SK-N-DZ (cell line): ENCODE measurements at places on chromosomes 11 and 22.

- DNase-seq = no peak
Measured at GRCh38 chr22:35735542-35735941, 17.9 kb downstream of the APOL5 start.

GRCh38 chr11:80227915-80228314 lies 787.1 kb upstream of the TENM4 start:
- DNase-seq = no peak

DNA sequence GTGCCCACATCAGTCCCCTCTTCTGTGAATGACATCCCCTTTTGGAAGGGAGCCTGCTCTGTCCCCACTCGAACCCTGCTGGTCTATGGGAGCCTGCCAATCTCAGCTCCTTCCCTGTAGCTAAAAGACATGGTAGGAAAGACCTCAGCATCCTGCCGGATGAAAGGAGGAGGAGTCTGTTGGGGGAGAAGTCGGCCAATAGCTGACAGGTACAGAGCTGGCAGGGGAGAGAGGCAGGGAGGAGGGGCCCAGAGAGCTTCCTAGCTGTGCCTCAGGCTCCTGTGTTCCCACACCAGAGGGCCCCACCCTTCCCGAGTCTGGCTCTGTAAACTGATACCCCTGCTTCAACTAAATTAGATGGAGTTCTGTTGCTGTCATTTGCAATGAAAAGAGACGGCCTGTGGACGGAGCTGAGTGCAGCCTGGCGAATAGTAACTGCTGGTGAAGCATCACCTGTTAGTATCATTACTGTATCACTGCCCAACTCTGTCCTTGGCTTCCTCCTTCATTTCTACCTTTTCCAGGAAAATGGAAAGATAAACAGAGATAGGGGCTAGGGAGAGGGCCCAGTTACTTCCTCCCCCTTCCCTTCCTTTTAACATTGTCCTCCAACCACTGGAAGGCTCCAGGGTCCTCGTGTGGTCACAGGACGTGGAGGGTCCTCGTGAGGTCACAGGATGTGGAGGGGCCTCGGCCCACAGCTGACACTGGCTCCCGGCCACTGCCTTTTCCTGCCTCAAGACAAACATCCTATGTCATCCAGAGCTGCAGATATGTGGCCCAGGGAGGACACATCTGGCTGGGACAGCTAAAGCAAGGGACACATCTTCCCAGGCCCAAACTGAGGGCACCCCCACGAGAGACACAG lies 15.1 kb downstream of the FXYD6 start:
- peak; percentile 91 for DNase-seq

GRCh38 chr11:40099426-40100161 lies 1359.9 kb downstream of the LRRC4C start:
- DNase-seq = no peak

GRCh38 chr11:45560155-45560912 lies 105.1 kb downstream of the CHST1 start:
- no peak for DNase-seq

DNA sequence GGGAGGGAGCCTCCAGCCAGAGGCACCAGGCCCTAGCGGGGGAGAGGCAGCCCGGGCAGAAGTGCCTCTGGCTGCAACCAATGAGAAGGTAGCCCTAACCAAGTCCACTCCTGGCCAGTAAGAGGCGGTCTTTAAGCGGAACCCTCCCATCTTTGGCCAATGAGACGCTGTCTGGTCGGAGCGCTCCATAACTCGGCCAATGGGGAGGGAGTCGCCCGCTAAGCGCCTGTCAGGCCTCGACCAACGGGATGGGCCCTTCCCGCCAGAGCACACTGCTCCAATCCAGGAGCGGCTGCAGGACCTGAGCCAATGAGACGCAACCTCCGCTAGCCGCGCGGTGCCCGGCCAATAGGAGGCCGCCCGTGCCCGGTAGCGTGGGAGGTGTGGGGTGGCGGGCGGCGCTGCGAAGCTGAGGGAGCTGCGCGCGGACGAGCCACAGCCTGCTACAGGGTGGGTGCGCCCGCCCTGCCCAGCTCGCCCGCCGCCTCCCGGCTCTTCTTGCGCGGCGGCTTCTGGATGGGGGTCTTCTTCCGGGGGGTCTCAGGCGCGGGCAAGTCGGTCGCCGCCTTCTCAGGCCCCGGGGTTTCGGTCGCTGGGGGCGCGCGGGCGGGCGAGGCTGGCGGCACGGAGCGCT lies 12.6 kb downstream of the SCARF2 start:
- DNase-seq = no peak

DNA sequence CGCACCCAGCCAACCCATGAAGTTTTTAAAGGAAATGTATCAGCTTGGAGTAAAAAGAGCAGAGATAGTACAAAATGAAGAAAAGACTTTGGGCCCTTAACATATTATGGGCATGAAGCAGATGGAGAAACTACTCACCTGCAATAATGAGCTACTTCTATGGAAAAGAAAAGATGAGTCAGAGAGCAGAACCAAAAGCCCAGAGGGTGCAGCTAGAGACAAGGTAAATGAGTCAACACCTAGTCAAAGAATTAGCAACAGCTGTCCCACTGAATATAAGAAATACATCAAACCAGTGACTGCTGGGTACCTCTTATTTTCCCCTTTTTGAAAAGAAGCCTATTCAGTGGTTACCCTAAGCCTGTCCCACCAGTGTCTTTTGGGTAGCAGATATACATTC lies 61.8 kb downstream of the RPL27A start:
- no peak for DNase-seq

DNA sequence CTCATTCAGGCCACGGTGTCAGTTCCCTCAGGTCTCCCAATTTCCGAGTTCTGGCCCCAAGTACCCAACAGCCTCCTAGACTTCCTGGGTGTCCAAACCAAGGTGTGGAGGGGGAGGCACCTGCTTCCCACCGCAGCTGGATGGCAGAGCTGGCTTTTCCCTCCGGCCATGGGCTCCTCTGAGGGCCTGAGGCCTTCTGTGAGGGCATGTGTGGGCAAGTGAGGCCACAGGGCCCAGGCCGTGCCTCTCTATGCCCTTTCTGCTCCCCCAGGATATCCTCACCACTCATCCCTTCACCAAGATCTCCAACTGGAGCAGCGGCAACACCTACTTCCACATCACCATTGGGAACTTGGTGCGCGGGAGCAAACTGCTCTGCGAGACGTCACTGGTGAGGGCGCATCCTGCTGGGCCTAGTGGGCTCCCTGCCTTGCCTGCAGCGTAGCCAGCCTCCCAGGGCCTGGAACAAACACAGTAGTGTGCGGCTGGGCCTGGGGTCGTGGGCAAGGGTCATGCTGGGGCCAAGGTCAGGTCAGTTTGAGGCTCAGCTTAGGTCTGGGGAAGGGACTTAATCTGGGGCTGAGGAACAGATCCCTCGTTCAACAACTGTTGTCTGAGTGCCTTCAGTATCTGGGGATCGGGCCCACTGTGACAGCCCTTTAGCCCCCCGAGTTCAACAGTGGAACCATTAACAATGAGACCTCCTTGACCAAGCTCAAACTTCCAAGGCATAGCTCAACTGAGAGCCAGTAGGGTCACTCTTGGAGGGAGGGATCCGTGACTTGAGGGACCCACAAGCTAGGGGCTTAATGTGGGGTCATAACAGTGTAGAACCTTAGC lies 85.8 kb downstream of the MYO7A start:
- no peak for DNase-seq

GRCh38 chr11:66111158-66111557 lies 41.1 kb downstream of the PACS1 start:
- no peak for DNase-seq

DNA sequence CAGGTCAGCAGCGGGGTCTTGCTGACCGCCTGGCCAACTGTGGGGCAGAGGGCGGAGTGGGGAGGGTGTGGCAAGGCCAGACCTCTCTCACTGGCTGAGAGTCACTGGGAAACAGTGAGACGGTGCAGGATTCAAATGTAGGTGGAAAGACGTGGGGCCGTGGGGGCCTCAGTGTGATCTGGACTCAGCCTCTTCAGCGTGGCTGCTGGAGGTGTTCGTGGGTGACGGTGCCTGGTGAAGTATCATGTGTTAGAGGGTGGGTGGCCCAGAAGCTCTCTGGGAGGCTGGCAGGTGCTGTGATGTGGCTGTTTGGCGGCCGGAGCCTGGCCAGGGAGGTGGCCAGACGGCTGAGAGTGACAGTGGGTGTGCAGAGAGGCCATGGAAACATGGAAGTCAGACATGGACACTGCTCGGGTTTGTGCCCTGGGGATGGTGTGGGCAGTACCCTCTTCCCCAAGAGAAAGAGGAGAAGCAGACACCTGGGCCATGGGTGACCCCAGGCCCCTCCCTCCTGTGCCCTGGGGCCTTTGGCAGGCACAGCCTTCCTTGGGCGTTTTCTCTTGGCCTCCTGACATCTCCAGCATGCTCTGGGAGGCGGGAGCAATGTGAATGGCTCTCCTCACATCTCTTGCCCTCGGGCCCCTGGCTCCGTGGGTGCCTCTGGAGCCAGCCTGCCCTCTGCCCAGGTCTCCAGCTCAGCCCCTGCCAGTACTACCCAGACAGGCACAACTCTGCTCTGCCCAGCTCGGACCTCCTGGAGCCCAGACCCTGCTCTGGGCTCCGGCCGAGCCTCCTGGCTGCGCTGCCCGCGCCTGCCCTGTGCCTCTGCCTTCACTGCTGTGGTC lies 10.1 kb upstream of the ACR start:
- no peak for DNase-seq

DNA sequence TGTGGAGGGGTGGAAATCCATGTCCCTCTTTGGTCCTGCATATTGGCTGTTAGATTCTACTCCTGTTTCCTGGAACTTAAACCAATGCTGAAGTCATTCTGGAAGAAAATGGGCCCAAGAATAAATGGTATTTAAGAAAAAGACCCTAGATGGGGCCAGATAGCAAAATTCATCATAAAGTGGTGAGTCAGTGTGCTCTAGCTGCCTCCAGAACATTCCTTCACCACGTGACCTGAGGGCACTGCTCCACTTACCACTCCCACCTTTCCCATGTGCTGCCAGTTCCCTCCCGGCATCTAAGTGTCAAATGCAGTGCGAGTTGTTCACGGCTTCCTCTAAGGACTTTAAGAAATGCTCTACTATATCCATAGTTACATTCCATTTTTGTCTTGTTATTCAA lies 30.9 kb upstream of the NAP1L4 start:
- DNase-seq = no peak

DNA sequence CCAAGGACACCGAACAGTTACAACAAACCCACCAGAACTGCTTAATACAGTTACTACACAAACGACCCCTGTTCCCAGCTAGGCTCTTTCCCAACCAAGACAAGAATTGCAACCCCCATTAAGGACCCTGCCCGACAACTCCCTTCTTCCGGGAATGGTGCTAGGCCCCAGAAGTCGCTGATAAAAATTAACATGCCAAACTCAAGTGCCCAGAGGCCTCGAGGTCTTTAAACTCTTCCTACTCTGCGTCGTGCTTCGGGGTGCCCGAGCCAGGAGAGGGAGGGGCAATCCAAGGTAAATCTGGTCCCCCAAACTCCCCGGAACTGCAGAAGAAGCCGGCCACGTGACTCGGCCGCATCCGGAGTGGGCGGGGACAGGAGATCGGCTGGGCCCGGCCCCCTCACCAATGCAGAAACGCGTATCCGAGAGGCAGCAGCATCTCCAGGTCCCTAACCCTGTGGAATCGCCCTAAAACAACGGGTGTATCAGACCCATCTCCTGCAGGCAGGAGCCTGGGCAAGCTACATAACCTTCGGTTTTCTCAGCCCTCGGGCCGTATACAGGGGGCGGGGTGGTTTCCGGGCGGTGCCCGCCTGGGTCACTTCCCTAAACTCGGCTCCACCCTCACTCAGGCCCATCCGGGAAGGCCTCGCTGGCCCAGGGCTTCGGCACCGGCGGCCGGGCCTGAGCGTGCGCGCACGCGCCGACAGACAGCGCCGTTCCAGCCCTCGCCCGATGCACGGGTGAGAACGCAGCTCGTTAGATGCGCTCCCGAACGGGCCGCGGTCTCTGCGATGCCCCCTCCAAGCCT lies 1.1 kb downstream of the CFL1 start:
- peak; percentile 74 for DNase-seq

GRCh38 chr11:123033895-123034294 lies 28.0 kb downstream of the HSPA8 start:
- no peak for DNase-seq

GRCh38 chr11:18236664-18237356 lies at the start of gene SAA4:
SAA4 (minus strand) TSS chr11:18236802; CDS start chr11:18235926, 876 bp downstream.
- DNase-seq = no peak

DNA sequence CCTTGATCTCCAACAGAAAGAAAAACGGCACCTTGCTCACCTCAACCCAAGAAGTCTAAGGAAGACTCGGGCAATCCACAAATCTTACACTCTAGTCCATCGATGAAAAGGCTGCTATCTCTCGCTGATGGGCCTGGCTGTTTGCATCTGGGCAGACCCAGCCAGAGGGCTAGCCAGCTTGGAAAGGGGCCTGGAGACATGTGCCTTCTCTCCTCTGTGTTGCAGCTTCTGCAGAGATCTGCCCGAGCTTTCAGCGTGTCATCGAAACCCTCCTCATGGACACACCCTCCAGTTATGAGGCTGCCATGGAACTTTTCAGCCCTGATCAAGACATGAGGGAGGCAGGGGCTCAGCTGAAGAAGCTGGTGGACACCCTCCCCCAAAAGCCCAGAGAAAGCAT lies 3.2 kb downstream of the SCGB1A1 start:
- no peak for DNase-seq

- DNase-seq = no peak
Measured at GRCh38 chr11:19953336-19953735, 206.9 kb downstream of the DBX1 start.

- no peak for DNase-seq
Measured at GRCh38 chr11:15638386-15638787, 523.7 kb downstream of the INSC start.

- no peak for DNase-seq
Measured at GRCh38 chr22:29226351-29226981, 20.8 kb downstream of the EMID1 start.

DNA sequence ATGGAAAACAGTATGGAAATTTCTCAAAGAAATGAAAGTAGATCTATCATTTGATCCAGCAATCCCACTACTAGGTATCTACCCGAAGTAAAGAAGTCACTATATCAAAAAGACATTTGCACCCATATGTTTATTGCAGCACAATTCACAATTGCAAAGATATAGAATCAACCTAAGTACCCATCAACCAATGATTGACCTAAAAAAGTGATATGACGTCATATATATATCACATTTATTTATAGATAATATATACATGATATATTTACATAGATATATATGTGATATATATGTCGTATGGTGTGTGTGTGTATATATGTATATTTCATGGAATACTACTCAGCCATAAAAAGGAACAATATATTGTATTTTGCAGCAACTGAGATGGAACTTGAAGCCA lies 188.3 kb upstream of the ARHGAP42 start:
- no peak for DNase-seq

- no peak for DNase-seq
Measured at GRCh38 chr11:67269401-67270255, 3.4 kb downstream of the GRK2 start.
